Metanephros (tissue), 2 donors: ENCODE measurements at places on chromosomes 11 and 22. TPM values are rescaled to one million over a fixed set of nuclear protein-coding genes. Genes with fewer than 3 reads are reported as not detected.

Gene SLC22A8
- 10.3 TPM for total RNA-seq

Gene IL17REL
- total RNA-seq = not detected

Gene SDHAF2
- total RNA-seq = 26.8 TPM

Gene TENM4
- 90.9 TPM for total RNA-seq

Gene MB
- total RNA-seq = 41.5 TPM

Gene LRRC10B
- 3.4 TPM for total RNA-seq

Gene CNIH2
- 1.6 TPM for total RNA-seq

Gene C22orf31
- 0.64 TPM for total RNA-seq

Gene LMNTD2
- 2.3 TPM for total RNA-seq

Gene HORMAD2
- not detected for total RNA-seq

Gene WBP2NL
- total RNA-seq = 7.7 TPM

Gene OR2AG2
- total RNA-seq = 0.18 TPM

Gene LRRC55
- total RNA-seq = 2.0 TPM

Gene PLCB3
- total RNA-seq = 16.9 TPM

Gene IL10RA
- total RNA-seq = 12.3 TPM

Gene CRYAB
- 54.8 TPM for total RNA-seq

Gene NRGN
- total RNA-seq = 4.1 TPM

Gene CFAP300
- total RNA-seq = 1.9 TPM

Gene P2RY6
- total RNA-seq = 1.5 TPM

Gene KRTAP5-8
- 1.1 TPM for total RNA-seq
